ENCODE measurements at places on chromosomes 2 and 18. TPM values are rescaled to one million over a fixed set of nuclear protein-coding genes. Genes with fewer than 3 reads are reported as not detected.

DNA sequence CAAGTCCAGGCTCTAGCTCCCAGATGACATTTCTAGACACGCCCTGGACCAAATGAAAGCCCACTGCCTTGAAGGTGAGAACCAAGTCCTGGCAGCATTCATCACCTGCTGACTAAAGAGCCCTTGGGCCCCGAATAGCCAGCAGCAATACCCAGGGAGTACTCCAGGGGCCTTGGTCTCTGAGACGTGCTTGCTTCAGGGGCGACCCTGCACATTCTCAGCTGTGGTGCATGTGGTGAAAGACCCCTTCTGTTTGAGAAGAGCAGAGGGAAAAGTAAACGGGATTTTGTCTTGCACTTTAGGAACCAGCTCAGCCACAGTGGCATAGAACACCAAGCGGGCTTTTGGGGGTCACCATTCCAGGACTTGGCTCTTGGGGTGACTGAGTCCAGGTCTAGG lies 260.5 kb upstream of the MYT1L start:
- no peak for DNase-seq

GRCh38 chr2:105843476-105844374 lies 99.0 kb downstream of the NCK2 start:
- DNase-seq, result no peak

DNA sequence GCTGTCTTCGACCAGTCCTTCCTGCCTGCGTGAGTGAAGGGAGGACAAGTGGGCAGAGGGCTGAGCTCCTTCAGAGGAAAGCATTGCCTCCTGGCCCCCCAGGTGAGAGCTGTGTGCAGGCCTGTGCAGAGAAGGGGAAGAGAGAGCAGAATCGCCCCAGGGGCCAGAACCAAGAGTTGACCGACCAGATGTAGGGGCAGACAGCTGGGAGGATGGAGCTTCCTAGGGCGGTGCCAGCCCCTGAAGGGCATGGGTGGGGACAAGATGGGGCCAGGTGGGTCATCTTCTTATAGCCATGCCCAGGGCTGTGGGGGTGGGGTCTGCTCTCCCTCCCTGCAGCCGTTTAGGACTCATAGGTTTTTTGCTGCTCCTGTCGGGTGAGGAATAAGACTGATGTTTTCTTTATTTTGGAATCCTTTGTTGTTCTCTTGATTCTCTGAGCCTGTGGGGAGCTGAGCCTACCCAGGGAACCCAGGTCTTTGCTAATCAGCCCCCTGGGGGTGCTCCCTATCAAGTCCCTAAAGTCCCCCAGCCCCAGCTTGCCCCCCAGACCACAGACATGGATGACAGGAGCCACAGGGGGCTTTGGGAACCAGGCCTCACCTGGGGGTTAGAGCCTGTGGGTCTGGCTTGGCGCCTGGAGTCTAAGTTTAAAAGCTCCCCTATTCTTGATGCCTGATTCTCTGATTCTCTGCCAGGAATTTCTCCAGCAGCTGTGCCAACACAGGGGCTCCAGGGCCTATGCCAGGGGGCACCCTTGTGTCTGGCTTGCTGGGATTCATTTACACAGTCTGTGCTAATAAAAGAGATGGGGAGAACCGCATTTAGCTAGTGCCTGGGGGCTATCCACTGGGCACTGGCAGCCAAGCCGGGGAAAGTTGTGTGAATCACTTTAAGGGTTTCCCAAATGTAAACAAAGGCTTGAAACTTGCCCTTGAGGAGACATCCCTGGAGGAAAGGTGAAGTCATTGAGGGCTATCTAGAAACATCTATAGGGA lies 9.3 kb upstream of the EFHD1 start:
- peak; percentile 69 for DNase-seq

DNA sequence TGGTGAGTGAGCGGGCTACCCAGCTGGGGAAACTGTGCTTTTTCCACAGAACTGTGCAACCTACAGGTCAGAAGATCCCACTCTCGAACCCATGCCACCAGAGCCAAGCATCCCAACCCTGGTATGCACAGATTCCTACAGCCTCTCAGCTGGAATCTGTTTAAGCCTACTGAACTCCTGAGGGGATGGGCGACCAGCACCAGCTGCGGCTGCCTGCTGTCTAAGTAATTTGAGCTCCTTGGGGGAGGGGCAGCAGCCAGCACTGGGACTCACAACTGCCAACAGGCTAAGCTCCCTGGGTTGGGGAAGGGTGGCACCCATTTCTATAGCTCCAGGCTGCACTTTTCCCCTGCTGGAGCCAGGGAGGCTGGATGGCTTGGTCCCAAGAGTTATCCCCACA lies 11.8 kb downstream of the CYP27C1 start:
- no peak for DNase-seq

- DNase-seq, result no peak
These were observed 190.6 kb downstream of the MYCN start for GRCh38 chr2:16130906-16131400.

Gene ESCO1
- total RNA-seq, result 9.6 TPM

Gene AMER3
- not detected for total RNA-seq
